ENCODE measurements at places on chromosomes 16 and 17.

DNA sequence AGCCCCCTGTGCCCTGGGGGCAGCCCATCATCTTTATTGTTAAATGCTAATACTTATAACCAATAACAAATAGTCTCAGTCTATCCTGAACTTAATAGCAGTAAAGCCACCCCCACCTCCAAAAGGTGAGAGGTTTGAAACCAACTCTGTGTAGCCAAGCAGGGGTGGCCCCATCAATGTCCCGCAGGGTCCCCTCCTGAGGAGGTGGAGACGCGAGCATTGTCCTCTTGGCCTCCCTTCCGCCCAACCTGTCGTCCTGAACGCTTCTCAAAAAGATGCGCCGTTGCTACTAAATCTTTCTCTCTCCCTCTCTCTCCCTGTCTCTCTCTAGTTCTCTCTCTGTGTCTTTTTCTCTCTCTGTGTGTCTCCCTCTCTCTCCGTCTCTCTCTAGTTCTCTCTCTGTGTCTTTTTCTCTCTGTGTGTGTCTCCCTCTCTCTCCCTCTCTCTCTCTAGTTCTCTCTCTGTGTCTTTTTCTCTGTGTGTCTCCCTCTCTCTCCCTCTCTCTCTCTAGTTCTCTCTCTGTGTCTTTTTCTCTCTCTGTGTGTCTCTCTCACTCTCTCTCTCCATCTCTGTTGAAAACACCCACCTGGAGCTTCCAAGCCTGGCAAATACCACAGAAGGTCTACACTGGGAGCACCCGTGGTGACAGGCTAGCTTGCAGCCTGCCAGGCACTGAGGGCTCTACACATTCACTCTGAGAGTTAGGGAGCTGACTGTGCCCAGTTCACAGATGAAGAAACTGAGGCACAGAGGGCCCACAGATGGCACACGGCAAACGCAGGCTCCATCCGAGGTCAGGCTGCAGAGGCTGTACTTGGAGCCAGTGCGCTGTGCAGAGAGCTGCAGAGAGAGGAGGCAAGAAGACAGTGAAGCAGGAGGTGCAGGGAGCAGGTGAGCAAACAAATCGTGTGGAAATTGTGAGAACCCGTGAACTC lies 185.9 kb downstream of the C16orf95 start:
- DNase-seq, result no peak

- no peak for DNase-seq
Observed at GRCh38 chr17:2175294-2175628, 120.4 kb downstream of the HIC1 start.

DNA sequence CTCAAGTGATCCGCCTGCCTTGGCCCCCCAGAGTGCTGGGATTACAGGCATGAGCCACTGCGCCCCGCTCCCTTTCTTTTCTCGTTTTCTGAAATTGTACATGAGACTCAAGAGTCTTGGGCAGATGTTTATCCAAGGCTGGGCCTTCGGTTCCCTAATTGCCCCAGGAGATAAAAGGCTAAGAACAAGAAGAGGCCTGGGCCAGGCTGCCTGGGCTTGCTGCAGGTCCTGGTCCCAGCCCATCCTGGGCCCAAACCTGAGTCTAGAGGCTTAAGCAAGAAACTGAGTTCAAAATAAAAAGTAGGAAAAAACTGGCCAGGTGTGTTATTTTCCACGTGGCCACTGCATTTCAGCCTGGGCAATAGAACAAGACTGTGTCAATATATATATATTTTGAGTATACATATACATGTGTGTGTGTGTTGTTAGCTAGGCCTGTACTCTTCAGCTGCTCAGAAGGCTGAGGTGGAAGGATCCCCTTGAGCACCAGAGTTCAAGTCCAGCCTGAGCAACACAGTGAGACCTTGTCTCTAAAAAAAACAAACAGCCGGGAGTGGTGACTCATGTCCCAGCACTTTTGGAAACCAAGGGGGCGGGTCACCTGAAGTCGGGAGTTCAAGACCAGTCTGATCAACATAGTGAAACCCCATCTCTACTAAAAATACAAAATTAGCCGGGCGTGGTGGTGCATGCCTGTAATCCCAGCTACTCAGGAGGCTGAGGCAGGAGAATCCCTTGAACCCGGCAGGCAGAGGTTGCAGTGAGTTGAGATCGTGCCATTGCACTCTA lies 6.8 kb upstream of the CLUH start:
- DNase-seq, result no peak

DNA sequence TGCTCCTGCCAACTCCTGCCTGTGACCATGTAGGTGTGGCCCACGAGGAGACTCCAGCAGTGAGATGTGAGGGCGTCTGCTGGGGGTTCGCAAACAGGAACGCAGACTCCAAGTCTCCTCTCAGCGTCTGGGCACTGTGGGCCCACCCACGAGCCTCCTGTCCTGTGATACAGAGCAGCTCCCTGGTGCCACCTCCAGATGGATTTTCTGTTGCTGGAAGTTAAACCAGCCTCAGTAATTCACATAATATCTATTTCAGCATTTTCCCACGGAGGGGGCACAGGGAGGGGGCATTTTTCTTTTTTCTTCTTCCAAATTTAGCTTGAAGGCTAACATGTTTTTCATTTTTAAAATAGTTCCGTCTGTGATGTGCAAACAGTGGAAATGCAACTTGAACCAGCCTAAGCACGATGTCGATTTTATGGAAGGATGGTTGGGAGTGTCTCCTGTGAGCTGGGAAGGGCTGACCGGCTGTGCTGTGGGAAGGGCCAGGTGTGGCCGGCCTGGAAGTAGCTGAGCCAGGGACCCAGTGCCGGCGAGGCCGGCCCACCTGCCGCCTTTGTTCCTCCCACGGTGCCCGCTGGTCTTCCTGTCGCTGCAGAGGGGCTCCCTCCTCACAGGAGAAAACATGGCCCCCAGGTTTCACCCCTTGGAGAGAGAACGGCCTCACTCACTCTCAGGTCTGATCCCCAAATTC lies 3.9 kb upstream of the RAB40B start:
- DNase-seq, result no peak

DNA sequence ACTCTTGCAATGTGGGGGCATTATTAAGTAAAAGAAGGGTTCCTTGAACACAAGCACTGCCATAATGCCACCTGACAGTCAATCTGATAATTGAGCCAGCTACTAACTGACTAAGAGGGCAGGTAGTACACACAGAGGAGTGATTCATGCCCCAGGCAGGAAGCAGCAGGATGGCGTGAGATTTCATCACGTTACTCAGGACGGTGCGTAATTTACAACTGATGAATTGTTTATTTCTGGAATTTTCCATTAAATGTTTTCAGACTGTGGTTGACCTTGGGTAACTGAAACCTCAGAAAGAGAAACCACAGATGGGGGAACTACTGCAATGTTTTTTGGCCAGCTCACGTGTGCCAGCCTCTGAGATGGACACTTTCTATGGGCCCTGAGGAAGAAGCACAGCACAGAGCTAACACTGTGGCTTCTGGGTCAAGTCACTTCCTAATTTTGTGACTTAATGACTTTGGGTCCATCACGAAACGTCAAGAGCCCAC lies 46.7 kb downstream of the C17orf67 start:
- no peak for DNase-seq

DNA sequence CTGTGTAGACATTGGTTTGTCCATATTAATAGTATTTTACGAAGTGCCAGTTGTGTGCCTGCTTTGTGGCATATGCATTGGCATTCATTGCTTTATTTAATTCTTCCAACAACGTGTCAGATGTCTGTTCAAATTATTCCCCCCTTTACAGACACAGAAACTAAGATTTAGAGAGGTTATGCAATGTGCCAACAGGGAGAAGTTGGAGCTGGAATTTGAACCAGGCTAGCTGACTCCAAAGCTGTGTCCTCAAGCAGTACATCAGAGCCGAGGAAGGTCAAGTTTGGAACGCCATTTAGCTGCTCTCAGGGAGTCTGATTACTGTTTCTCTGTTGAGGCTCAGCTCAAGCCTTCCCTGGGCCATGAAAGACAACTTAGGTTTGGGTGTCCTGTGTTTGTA lies 232.3 kb downstream of the WWOX start:
- DNase-seq, result no peak

- no peak for DNase-seq
Observed at GRCh38 chr17:81443269-81443668, 48.0 kb downstream of the BAHCC1 start.

GRCh38 chr16:78761427-78761826 lies 662.0 kb downstream of the WWOX start:
- DNase-seq, result no peak

DNA sequence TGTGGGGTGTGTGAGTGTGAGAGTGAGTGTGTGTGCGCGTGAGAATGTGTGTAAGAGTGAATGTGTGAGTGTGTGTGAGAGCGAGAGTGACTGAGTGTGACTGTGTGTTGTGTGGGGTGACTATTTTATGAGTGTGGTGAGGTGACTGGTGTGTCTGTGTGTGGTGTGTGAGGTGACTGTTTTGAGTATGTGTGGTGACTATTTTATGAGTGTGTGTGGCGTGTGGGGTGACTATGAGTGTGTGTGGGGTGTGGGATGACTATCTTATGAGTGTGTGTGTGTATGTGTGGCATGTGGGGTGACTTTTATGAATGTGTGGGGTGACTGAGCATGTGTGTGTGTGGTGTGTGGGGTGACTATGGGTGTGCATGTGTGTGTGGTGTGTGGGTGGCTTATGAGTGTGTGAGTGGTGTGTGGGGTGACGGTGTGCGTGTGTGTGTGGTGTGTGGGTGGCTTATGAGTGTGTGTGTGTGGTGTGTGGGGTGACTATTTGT lies 152.9 kb upstream of the PLCG2 start:
- DNase-seq, result no peak

DNA sequence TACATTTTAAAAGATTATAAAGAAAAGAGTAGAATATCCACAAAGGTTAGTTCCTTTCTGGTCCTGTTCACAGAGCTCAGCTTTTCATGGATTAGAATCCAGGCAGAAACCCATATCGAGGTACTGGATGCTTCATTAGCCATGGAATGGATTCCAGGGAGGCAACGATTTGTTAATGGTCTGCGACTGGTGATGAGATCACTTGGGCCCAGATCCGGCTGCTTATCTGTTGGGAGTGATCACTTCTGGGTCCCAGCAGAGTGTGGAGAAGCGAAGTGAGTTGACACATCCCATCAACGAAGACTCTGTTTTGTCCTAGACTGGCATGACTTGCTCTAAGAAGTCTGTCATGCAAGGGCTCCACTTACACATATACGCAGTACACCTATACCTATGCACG lies 165.8 kb downstream of the MAF start:
- no peak for DNase-seq

DNA sequence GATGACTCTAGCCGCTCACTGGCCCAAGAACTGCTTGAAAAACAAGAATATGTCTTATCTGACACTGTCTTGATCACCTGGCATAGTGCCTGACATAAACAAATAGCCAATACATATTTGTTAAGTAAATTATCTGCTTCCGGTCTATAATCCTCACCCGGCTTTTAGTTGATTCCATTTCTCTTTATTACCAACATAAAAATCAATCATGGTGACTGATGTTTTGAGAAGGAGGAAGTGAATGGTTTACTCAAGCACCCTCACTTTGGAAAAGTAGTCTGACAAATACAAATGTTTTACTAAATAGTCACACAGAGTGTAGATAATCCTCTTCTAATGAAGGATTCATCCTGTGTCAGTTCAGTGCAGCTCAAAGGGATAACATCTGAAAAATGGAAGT lies 47.0 kb downstream of the SKAP1 start:
- DNase-seq, result no peak

DNA sequence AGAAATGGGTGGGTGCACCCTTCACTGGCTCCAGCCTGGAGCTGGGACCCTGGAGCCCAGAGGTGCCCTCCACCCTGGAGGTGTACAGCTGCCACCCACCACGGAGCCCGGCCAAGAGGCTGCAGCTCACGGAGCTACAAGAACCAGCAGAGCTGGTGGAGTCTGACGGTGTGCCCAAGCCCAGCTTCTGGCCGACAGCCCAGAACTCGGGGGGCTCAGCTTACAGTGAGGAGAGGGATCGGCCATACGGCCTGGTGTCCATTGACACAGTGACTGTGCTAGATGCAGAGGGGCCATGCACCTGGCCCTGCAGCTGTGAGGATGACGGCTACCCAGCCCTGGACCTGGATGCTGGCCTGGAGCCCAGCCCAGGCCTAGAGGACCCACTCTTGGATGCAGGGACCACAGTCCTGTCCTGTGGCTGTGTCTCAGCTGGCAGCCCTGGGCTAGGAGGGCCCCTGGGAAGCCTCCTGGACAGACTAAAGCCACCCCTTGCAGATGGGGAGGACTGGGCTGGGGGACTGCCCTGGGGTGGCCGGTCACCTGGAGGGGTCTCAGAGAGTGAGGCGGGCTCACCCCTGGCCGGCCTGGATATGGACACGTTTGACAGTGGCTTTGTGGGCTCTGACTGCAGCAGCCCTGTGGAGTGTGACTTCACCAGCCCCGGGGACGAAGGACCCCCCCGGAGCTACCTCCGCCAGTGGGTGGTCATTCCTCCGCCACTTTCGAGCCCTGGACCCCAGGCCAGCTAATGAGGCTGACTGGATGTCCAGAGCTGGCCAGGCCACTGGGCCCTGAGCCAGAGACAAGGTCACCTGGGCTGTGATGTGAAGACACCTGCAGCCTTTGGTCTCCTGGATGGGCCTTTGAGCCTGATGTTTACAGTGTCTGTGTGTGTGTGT lies 46.8 kb downstream of the IL21R start:
- DNase-seq, result no peak

DNA sequence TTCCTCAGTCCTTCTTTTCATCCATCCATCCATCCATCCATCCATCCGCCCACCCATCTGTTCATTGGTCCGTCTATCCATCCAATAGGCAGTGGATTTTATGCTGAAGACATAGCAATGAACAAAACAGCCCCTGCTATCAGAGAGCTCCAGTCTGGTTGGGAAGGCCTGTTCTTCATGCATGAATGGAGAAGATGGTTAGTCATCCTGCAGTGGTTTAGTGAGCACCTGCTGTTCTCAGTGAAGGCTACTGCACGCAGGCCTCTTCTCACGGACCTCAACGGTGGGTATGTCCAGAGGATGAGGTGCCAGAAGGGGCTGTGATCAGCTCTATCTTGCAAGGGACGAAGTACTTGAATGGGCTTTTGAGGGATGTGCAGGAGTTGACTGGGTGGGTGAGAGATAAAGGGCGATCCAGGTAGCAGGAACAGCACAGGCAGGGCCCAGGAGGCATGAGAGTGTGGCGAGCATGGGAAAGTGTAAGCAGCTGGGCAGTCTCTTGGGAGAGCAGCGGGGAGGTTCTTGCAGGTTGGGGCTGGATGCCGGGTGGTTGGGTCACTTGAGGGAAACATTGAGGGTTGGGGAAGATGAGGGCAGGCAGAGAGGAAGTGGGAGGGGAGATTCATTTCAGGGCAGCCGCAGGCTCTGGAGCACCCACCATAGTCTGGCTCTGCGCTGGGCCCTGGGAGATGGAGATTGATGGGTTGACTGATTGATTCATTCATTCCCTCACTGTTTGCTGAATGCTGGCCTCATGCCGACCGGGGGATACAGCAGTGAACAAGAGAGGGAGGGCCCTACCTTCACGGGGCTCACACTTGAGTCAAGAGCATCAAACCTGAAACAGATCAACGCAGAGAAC lies 115.0 kb upstream of the CIBAR2 start:
- DNase-seq, result no peak

GRCh38 chr17:77667478-77667877 lies 291.0 kb upstream of the TNRC6C start:
- no peak for DNase-seq

DNA sequence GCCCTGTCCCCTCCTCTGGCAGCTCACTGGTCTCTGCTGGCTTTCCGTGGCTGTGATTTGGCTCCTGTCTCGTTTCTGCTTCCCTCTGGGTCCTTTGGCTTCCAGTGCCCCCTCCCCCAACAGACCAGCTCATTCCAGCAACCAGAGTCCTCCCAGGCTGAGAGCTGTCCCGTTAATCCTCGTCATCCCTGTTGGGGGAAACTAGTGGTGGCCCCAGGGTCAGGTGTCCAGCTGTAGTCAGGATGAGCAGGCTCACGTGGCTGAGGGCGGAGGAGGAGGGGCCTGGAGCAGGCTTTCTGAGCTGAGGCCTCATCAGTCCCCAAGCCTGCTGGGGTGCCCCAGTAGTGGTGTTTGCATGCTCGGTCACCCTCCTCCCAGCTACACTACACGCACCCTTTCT lies 10.7 kb upstream of the CBX4 start:
- DNase-seq, result no peak

Data from neural crest cell (in vitro differentiated cells).